ENCODE measurements at places on chromosomes 2 and 18.

- DNase-seq, result no peak
- H3K4me3 ChIP-seq, result no peak overlapping the region
- no peak overlapping the region for H3K27ac ChIP-seq
- H3K4me1 ChIP-seq, result peaks cover 9% of the 10 kb centered on the region
These were observed 99.9 kb upstream of the SLC38A11 start for GRCh38 chr2:165055082-165055851.

DNA sequence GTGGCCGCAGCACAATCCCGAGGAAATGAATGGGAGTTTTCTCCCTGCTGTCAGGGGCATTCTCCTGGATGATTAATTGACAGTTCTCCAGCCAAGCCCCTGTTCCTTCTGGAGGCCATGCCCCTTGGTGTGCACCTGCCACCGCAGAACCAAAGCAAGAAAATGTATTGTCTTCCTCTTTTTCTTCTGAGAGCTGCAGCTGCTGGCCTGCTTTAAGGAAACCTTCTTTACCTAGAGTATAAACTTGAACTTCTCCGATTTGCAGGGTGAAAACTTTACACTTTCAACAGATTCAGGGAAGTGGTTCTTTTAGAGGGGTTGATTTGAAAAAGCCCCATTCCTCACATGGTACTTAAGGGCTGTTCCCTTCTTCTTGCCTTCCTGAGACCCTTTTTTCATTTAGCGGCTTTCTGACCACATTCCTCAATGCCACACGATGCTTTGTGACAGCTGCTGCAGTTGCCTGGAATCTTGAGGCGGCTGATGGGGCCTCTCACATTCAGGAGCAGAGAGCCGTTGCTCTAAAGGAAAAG, 402.8 kb downstream of the TXNL1 start:
- no peaks in the 10 kb centered on the region for H3K4me1 ChIP-seq
- H3K27ac ChIP-seq, result no peak overlapping the region
- no peaks in the 10 kb centered on the region for H3K36me3 ChIP-seq
- peaks cover 4% of the 10 kb centered on the region for H3K27me3 ChIP-seq

DNA sequence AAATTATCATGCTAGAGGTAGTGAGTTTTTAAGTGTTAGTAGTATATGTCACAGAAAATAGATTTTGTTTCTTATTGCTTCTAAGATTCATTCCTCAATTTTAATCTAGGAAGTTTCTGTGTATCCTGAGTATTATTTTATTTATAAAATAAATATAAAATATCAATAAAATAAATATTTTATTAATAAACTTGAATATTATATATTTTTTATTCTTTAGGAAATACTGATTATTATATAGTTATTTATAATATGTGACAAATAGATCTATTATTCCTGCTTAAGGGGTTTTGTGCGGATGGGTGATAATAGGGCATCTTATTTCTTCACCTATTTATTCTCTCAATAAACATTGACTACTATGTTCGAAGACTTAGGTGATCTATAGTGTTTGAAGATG, 191.0 kb downstream of the ZNF407 start:
- peaks cover 52% of the 10 kb centered on the region for H3K36me3 ChIP-seq
- no peak overlapping the region for H3K4me3 ChIP-seq
- DNase-seq, result no peak
- no peak overlapping the region for H3K27ac ChIP-seq

DNA sequence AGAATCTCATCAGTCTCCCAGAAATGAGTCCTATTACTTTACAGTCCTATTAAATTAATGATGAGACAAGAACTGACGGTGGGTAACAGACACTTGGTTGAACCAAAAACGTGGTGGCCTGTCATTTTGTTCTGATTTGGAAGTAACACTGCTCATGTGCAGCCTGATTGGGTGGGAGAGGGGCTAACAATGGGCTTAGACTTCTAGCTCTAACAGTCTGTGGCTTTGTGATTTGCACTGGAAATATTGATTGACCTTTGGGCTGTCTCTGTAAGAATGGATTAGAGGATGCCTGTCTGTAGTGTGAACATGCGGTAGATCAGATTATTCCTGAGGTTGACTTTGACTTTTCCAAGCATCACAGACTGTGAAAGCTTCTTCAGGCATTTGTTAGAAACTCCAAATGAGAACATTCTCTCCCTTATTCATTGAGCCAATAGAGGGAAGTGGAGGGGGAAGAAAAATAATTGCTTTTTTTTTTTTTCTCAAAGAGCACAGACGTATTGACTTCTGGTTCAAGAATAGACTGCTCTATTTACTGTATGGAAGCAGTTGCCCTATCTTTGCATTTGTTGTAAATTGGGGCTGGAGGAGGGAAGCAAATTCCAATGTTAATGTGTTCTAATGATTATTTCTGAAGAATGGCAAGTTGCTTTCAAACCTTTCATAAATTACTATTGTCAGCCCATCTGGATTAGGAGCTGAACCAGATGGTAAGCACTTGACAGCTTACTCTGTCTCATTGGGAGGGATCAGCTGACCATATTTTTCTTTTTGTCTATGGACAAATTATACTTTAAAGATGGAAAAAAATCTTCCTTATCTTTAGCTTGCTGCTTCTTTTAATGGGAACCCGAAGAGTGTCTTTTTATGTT, 85.8 kb upstream of the TTN start:
- H3K4me1 ChIP-seq, result peaks cover 5% of the 10 kb centered on the region
- no peak overlapping the region for H3K4me3 ChIP-seq
- H3K36me3 ChIP-seq, result no peaks in the 10 kb centered on the region
- H3K27ac ChIP-seq, result no peak overlapping the region
- no peak for DNase-seq
- H3K27me3 ChIP-seq, result no peaks in the 10 kb centered on the region

DNA sequence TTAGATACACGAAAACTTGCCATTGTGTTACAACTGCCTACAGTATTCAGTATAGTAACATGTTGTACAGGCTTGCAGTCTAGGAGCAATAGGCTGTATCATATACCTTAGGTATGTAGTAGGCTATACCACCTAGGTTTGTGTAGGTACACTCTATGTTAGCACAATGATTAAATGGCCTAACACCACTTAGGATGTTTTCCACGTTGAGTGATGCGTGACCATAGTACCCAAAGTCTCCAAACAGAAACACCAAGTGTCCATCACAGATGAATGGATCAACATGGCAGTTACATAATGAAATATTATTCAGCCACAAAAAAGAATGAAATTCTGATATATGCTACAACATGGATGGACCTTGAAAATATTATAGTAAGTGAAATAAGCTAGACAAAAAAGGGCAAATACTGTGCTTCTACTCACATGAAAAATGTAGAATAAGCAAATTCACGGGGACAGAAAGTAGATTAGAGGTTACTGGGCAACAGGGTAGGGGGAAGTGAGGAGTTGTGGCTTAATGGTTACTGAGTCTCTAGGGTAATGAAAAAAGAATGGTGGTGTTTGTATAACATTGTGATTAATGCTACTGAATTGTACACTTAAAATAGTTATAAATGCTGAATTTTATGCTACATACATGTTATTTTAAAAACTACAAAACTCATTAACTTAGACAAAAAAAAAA, 62.6 kb downstream of the TMEM131 start:
- no peaks in the 10 kb centered on the region for H3K27me3 ChIP-seq
- DNase-seq, result no peak
- H3K4me3 ChIP-seq, result no peak overlapping the region
- peaks cover 70% of the 10 kb centered on the region for H3K4me1 ChIP-seq
